ENCODE measurements at places on chromosomes 16 and 17.

DNA sequence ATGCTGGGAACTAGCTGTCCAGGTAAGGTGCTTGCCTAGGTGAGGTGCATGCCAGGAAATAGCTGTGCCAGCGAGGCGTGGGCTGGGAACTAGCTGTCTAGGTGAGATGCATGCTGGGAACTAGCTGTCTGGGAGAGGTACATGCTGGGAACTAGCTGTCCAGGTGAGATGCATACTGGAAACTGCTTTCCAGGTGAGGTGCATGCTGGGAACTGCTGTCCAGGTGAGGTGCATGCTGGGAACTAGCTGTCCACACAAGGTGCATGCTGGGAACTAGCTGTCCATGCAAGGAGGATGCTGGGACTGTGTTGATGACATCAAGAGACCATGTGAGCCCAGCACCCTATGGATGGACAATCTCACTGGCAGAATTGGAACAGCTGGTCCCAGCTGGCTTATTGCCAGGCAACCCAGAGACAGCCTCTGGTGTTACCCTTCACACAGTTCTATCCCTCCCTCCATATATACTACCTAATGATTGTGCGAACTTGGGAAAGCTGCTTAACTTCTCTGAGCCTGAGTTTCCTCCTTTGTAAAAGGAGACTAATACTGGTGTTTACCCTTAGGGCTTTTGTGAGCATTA is 479.9 kb upstream of the RBFOX1 start:
- DNase-seq, result no peak

DNA sequence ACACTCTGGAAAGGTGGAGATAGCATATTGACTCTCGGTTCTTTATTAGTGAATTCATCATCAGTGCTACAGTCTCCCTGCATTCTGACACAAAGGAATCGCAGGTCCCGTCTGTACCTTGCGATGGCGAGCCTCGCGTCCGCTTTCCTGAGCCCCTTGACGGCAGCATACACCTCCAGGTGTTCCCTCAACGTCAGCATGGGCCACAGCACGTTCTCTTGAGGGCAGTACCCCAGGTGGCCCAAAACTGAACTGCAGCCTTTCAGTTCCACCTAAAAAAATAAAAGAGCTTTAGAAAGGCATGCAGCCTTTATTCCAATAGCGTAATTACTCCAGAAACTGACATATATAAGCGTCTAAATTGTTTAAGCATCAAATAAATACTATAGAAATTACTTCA is 24.2 kb upstream of the ABCA9 start:
- no peak for DNase-seq

DNA sequence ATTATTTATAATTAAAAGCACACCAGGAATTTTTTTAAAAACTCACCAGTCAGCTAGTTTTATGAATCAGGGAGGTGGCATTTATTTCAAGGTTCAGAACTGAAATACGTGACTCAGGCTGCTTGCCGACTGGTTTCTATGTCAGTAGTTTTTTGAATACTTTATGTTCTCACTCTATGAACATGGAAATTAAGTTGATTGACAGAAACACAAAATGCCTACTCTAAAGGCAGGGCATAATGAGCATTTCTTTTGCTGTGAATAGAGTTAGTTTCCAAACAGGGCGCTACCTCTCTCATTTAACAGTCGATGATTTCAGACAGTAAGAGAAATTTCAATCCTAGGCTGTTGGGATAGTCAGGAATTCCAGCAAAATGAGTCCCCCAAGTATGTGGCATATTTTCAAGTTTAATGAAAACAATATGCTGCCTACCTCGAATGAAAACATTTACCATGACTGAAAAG is 6.7 kb downstream of the HS3ST3B1 start:
- no peak for DNase-seq

DNA sequence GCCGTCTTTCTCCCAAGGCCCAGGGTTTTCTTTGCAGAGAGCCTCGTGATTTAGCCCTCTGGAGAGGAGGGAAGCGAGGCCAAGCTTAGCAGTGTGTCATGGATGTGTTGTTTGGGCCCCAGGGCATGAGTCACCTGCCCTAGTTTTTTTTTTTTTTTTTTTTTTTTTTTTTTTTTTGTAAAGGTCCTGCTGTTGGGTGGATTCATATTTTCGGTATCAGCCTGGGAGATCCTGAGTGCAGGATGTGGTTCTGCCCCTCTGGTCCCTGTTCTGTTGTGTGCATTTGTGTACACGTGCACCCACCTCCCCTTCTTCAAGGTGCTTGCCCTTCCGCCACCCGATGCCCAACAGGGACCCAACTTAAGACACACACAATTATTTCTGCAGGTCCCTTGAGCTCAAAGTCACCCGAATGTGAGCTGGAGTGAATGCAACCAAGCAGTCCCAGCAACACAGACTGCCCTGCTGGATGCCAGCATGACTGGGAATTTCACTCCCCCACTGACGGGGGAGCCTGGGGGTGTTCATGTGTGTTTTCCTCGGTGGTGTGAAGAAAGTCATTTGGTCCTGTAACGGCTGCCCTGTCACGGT is 265.8 kb upstream of the TNRC6C start:
- DNase-seq, result no peak

GRCh38 chr16:9053006-9053601 is 38.3 kb upstream of the HAPSTR1 start:
- DNase-seq, result no peak

GRCh38 chr17:52148969-52149351 is 9.6 kb downstream of the CA10 start:
- no peak for DNase-seq

DNA sequence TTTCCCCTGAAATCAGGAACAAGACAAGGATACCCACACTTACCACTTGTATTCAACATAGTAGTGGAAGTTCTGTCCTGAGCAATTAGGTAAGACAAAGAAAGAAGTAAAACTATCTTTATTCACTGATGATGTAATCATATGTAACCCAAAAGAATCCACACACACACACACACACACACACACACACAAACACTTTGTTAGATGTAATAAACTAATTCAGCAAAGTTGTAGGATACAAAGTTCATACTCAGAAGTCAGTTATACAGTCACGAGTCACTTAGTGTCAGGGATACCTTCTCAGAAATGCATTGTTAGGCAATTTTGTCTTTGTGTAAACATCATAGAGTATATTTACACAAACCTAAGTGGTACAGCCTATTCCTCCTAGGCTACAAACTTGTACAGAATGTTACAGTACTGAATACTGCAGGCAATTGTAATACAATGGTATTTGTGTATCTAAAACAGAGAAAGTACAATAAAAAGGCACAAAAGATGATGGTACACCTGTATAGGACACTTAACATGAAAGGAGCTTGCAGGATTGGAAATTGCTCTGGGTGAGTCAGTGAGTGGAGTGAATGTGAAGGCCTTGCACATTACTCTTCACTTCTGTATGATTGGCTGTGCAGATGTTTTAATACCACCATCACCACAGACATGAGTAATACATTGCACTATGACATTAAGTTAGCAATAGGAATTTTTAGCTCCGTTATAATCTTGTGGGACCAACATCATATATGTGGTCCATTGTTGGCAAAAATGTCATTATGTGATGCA is 370.1 kb downstream of the ZFHX3 start:
- DNase-seq, result no peak

- DNase-seq, result no peak
These were observed 532.3 kb downstream of the CDH13 start for GRCh38 chr16:83159049-83159448.

GRCh38 chr16:48013491-48013901 is 142.3 kb downstream of the ABCC12 start:
- DNase-seq, result no peak

GRCh38 chr17:57908278-57908677 is 46.9 kb downstream of the CUEDC1 start:
- DNase-seq, result no peak

DNA sequence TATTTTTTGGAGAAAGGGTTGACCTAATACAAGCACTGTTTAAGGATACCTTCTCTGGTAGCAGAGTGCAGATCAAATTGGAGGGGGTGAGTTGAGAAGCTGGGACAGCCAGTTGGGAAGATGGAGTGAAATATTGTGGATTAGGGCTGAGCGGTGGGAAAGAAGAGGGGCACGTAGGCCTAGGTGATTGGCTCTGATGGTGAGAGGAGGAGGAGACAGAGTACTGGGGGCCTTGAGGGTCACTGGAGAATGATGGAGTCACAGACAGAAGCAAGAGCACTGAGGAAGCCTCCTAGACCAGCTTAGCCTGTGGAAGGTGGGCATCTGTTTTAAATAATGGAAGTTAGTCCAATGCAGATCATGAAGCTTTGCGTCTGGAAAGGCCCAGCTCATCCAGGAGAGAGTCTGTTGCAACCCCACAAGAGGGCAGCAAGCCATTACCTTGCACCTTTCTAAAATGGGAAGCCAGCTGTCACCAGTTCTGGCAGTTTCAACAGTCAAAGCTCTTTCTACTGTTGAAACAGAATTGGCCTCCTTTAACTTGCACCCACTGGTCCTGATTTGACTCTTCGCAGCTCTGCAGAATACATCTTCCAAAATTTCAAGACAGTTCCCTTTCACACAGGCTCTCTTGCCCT is 11.8 kb downstream of the SLC9A5 start:
- no peak for DNase-seq

GRCh38 chr16:88705801-88706228 is 393 bp downstream of the RNF166 start:
- DNase-seq, result no peak

GRCh38 chr17:681738-682529 is 32.7 kb downstream of the VPS53 start:
- DNase-seq, result no peak

- DNase-seq, result peak; percentile 9
These were observed 3.4 kb upstream of the WIPI1 start for GRCh38 chr17:68460715-68461114.

GRCh38 chr16:67884684-67885083 is at the start of gene NRN1L:
Gene NRN1L, plus strand, starts transcription at chr16:67884885. Its CDS starts 19 bp downstream, at chr16:67884904.
- DNase-seq, result no peak

DNA sequence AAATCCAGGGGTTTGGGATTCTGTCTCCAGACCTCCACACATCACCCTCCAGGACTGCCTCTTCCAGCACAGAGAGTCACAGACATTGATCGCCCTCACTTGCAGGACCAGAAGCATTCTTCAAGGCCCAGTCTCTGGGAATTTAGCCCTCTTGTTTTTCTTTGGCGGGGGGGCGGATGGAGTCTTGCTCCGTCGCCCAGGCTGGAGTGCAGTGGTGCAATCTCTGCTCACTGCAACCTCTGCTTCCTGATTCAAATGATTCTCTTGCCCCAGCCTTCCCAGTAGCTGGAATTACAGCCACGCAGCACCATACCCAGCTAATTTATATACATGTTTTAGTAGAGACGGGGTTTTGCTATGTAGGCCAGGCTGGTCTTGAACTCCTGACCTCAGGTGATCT is 8.5 kb upstream of the ITGAL start:
- no peak for DNase-seq

- DNase-seq, result no peak
These were observed 126.0 kb upstream of the GOT2 start for GRCh38 chr16:58859958-58860669.

- DNase-seq, result no peak
These were observed 42.0 kb upstream of the KSR1 start for GRCh38 chr17:27414271-27414670.

GRCh38 chr16:2956579-2956956 is 7.5 kb upstream of the KREMEN2 start:
- no peak for DNase-seq

DNA sequence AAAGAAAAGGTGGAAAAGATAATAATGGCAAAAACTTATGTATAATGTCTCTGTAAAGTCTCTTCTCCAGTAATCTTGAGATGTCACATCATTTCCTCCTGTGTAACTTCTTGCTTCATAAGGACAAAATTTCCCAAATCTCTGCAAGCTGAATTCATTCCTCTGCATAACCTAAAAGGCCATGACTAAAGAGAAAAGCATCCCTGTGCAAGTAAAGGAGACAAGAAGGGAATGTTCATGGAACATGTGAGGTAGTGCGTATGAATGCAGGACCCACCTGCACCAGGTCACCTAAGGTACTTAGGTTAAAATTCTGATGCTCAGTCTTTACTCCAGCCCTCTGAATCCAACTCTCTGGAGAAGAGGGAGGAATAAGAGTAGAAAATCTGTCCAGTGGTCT is 46.9 kb upstream of the NLK start:
- DNase-seq, result no peak

- no peak for DNase-seq
These were observed 448.4 kb upstream of the CDH11 start for GRCh38 chr16:65570261-65570660.

- DNase-seq, result no peak
These were observed 6.6 kb downstream of the RIPOR1 start for GRCh38 chr16:67535201-67535600.

- no peak for DNase-seq
These were observed at the start of gene NACA2 for GRCh38 chr17:61591018-61591417. Gene NACA2, minus strand, starts transcription at chr17:61591219. Its CDS starts 39 bp downstream, at chr17:61591180.

GRCh38 chr17:47239967-47240651 is 13.5 kb upstream of the ITGB3 start:
- no peak for DNase-seq

GRCh38 chr16:28532940-28533647 is 5.7 kb downstream of the NUPR1 start:
- no peak for DNase-seq

DNA sequence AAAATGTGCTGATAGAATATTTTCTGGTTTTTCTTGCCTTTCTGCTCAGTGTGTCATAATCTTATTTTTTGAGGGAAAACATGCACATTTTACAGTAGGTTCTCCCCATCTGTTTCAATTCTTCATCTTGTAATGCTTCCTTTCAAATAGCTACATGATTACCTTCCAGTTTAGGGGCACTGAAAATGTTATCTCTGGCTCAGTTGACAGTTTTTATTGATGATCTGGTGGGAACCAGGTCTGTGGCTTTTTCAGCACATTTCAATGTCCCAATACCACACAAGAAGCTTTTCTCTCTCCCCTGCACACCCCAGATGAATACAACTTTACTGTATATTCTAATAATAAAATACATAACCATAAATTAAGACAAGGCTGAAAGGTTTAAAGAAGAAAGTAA is 36.5 kb downstream of the FTO start:
- DNase-seq, result no peak

Measured in stimulated activated CD4-positive, alpha-beta T cell treated with anti-CD3 and anti-CD28 coated beads, Interleukin-2, amount 100 ng/mL, for 48 hours (primary cell).